Thoracic aorta (tissue), 2 donors: ENCODE measurements at places on chromosomes 4 and X.

- no peak for DNase-seq
Observed at GRCh38 chrX:14712096-14712495, 160.8 kb downstream of the FANCB start.

DNA sequence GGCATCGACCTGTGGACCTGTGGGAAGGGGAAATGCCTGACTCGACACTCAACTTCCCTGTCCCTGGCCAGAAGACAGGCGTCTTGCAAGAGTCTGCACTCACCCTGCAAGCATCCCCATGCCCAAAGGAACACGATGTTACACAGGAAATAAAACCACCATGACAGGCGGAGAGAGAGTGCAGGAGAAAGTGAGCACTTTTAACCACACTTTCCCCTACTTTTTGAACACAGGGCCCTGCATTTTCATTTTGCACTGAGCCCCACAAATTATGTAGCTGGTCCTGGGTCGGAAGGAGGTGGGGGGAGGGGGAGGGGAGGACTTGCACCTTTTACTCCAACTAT, 13.8 kb upstream of the MAN2B2 start:
- no peak for DNase-seq

- no peak for DNase-seq
Observed at GRCh38 chr4:149158817-149159216, 656.8 kb downstream of the IQCM start.

- no peak for DNase-seq
Observed at GRCh38 chr4:100428051-100428450, 89.8 kb downstream of the EMCN start.

- no peak for DNase-seq
Observed at GRCh38 chrX:54746928-54747327, 51.1 kb downstream of the ITIH6 start.

- no peak for DNase-seq
Observed at GRCh38 chr4:102639598-102639997, 121.2 kb downstream of the MANBA start.

DNA sequence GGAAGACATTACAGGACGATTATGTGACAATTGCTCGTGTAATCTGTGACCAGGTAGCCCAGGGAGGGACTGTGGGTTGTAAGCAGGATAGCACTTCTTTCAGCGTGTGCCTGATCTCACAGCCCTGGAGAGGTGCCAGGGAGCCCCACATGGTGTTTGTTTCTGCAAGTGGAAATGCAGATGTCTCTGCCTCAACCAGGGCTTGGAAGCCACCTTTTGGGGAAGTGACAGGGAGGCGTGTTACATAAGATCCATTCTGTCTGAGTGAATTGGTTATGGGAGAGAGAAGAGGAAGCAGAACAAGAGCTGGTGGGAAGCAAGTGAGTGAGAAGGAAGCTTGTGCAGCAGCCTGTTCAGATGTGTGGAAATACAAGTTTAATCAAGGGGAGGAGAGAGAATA, 104.5 kb upstream of the GATB start:
- no peak for DNase-seq

DNA sequence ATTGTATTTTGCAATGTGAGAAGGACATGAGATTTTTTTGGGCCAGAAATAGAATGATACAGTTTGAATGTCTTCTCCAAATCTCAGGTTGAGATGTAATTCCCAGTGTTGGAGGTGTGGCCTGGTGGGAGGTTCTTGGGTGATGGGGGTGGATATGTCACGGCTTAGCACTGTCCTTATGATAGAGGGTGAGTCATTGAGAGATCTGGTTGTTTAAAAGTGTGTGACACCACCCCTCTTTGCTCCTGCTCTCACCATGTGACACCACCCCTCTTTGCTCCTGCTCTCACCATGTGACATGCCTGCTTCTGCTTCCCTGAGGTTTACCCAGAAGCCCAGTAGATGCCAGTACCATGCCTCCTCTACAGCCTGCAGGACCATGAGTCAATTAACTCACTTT, 1226.9 kb downstream of the PCDH7 start:
- DNase-seq: no peak

- no peak for DNase-seq
Observed at GRCh38 chr4:151417766-151418376, 8.9 kb downstream of the FHIP1A start.

- no peak for DNase-seq
Observed at GRCh38 chr4:37836838-37837440, 10.5 kb downstream of the PGM2 start.

DNA sequence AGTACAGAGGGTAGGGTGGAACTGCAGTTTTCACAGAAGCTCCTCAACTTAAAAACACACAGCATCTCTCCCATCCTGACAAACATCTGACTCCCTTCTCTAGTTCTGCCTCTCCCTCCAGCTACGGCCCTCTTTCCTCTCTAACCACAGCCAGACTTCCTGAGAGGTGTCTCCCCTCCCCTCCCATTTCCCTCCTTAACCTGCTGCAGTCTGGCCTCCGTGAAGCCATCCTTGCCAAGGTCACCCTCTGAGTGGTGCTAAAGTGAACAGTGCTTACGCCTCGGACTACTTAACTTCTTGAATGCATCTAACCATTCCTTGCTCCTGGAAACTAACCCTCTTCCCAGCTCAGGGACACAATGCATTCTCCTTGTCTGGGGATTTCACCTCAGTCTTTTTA, 53.3 kb downstream of the RTL5 start:
- no peak for DNase-seq

- no peak for DNase-seq
Observed at GRCh38 chr4:105352826-105353225, 121.0 kb downstream of the PPA2 start.

DNA sequence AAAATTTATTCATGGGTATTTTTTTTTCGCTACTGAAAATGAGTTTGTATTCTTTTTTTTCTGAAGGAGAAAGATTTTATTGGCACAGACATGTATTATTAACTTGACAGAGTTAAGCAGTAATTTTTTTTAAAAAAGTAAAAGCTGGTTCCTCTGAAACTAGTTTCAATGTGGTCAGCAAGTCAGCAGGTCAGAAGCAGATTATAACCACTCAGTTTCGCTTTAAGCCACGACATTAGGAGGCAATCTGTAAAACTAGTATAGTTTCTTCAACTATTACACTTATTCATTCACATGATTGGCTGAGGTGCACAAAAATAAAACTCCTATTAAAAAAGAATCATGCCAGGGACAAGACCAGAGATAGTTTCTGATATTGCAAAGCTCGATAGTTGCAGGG, 714.2 kb upstream of the PCDH7 start:
- DNase-seq: no peak

DNA sequence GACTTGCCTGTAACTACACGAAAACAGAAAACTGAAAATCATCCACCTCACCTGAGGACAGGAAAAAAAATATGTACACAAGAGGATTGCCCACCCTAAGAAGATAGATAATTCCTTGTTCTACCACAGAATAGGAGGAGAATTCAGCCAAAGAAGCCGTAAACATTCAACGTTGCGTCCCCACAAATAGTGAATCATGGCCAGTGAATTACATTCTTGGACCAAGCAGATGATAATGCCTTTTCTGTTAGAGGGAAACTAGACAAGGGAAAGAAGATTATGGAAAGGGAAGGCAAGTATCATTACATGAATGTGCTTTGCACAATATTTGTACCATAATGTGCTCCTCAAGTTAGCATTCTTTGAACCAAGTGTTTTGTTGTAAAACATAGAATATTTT, 95.5 kb upstream of the C1QTNF7 start:
- no peak for DNase-seq

DNA sequence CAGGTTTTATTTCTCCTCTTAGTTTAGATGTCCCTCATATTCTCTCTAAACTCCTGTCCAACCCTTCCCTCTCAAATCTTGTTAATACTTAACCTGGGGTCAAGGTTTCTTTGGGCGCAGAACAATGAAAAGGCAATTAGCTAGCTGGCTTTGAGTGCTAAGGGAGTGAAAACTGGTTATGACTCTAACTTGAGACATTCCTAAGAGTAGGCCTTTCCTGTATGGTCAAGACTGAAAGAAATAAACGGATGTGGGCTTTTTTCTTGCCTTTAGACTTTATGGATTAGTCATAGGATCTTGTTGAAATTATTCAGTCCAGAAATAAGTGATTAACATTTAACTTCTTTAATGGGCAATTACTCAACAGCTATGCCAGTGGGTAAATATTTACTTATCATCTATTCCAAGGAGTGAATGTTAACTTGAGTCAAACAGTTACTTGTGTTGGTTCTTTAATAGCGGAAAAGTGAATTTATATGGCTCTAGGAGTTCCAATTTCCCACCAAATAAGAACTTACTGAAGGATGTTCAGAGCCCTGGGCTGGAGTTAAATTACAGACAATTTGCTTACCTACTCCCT, 141.7 kb upstream of the SCML1 start:
- no peak for DNase-seq

DNA sequence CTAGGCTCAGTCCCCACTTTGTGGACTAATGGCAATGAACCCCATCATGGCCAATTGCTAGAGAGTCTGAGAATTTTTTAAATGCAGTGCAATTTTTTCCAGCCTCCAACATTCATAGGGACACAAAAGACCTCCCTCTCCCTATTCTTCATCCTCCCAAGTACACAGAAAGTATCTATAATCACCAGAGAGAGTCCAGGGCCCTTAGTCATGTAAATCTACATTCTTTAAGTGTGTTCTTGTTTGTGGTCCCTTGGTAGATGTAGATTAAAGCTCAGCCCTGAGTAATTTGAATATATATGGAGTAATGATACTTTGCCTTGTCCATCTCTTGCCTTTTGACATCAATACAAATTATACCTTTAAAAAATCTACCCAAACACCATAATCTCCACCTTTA, 51.3 kb upstream of the ATXN3L start:
- DNase-seq: no peak
